ENCODE measurements at places on chromosomes 11 and 22.

DNA sequence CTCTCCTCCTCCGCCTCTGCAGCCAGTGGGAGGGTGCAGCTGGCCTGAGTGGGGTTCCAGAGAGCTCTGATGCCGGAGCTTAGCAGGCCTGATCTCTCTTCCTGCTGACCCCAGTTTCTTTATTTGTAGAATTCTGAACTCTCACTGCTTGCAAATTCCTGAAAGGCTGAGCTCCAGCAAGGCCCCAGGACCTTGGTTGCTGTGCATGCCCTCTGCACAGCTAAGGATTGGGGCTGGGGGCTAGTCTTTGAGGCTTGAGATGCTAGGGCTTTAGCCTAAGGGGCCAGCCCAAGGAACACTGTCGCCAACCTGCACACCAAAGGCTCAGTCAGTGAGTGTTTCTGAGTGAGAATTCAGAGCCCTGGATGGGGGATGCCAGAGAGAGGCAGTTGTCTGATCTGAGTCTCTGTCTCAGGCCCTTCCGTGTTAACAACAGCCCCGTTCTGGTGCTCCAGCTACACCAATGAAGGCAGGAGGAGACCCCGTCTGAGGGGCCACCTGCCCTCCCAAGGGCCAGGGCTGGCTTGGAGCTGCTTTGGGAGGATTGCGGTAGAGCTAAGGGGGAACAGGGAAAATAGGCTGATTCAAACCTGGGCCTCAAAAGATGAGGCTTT lies 106.0 kb upstream of the LMO1 start:
- no peak for DNase-seq

DNA sequence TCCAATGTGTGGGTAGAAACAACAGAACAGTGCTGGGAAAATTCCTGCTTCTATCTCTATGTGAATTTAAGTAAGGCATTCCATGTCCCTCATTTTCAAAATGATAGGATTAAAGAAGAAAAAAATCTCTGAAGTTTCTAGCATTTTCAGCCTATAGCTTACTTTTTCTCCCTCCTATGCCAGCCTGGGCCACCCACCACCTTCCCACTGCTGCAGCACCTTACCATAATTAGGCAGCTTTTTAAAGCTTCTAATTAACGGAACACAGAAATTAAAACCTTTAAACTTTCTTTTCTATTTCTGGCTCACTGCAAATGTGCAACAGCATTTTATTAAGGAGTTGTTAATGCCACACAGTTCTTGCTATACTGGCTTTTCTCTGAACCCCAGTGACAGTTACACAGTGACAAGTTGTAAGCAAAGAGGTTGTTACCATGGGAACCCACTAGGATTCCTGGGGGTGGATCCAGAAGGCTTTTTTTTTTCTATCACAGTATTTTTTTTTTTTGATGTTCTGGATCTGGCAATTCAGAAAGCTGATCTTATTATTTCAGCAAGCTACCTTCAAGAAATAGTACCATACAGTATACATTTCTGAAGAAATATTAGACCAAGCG lies 20.2 kb downstream of the CELF1 start:
- no peak for DNase-seq

DNA sequence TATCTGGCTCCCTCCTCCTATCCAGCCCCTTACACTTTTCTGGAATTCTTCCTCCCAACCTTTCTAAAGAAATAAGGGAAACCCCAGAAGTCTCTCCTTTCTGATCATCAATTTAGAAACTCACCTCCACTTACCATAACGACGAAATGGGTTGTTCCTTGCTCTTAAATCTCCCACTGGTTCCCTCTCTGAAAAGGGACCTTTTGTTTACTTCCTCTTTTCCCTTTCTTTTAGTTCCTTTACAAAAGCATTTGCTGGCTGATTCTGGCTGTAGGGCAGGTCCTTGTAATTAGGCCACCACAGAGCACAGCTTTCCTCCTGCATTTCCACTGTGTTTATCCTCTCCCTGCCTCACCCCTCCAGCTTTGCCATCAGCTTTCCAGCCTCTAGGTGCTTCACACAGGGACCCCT lies 12.0 kb downstream of the JAML start:
- DNase-seq = no peak

DNA sequence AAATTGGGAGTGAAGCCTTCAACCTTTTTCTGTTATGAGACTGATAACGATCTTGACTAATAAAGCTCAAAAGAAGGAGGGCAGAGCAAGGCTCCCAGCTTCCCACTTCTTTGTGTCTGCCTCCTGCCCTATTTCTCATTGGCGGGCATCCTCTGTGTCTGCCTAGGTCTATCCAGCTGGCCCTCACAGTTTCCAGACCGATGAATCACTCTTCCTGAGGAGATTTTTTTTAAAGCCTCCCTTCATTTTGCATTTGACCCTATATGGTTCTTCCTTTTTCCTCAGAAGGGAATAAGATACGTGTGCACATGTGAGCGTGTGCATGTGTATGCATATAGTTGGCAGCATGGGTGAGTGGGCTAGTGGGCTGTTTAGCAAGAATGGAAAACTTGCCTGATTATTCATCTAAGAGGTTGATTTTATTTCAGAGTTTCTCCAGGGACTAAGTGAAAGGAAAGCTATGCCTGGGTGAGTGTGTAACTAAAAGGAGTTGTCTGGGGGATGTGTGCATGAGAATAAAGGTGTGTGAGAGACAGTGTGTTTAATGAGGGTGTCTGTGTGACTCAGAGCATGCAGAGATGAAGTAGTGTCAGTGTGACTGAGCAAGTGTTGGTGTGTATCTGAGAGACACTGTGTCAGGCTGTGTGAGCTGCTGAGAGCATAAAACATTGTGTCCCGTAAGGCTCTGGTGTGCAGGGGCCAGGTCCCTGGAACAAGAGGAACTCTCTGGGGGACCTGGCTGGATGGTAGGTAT lies 12.2 kb downstream of the PHLDB1 start:
- no peak for DNase-seq

- DNase-seq = no peak
Measured at GRCh38 chr22:45876136-45877035, 100.6 kb downstream of the WNT7B start.

DNA sequence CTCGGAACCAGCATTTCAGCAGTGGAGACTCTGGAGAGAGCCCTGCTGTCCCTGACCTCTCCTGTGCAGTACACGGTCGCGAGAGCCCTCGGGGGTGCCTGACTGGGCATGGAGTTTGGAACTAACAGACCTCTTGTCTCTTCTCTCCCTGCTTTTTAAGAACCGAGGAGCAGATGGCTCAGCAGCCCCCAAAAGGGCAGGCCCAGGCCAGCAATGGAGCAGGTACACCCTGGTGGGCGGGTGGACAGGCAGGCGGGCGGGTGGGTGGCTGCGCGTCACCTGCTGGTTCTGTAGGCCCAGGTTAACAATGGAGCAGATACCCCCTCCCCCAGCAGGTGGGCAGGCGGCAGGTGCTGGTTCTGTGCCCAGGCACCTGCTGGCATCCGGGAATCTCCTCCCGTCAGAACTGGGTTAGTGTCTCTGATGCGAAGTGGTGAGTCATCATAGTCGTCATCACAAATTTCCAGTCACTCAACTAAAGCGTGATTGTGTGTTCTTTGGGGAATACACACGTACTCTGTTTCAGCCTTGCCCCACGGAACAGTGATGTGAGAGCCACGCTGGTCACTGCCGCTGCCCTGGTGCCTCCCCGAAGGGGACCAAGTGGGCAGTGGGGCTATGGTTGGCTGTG lies 41.1 kb downstream of the GRAMD4 start:
- peak; percentile 32 for DNase-seq

DNA sequence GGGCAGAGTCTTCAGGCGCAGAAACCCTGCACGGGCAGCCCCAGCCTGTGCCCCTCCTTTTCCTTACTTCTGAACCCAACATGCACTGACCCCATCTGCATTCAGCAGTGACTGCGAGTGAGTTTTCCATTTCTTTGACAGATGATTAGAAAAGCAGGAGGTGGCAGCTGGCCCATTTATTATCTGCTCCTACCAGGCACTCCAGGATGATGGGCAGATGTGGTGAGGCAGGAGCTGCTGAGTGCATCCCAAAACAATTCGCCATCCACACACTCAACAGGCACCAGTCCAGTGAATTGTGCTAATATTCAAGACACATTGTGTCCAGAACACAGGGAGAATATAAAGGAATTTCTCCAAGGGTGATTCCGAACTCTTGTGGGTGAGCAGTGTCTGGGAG lies 208.5 kb downstream of the TENM4 start:
- no peak for DNase-seq

GRCh38 chr11:68081691-68082090 lies 39.5 kb downstream of the CHKA start:
- DNase-seq = no peak

DNA sequence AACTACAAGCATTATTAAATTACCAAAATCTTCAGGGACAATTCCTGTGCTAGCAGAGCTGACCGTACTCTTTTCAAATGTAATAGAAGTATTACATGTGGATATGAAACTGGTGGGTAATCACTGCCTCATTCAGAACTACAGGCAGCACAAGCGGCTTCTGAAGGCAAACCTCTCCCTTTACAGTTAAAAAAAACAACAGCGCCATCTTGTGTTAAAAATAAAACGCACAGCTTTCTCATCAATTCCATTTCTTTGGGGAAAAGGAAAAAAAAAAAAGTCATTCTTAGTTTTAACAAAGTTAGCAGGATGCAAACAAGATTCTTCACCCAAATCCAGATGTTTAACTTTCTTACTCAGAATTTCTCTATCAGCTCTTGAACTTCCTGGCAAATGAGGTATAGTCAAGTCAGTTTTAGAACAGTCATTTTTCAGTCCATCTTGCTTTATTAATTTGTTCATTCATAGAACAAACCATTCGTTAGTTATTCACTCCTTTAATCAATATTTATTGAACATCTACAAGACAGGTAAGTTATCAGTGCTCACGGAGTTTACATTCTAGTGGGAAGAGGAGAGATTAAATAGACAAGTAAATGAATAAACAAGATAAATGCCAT lies 331.8 kb upstream of the MPPED2 start:
- no peak for DNase-seq

DNA sequence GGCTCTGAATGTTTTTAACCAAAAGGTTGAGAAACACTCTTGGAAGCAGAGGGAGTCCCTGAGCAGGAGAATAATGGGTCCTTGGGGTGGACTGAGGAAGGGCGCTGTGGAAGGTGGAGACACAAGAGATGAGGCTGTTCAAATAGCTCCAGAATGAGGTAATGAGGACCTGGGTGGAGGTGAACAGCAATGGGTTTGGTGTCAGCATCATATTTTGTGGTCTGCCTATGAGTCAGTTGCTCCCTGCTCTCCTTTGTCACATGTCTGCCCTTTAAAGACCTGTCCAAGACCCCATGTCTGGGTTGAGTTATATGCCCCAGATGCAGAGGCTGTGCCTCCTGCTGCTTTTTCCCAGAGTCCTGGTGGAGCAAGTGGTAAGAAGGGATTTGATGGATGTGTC lies 113.6 kb downstream of the BARX2 start:
- no peak for DNase-seq

- no peak for DNase-seq
Measured at GRCh38 chr22:49900441-49901230, 17.6 kb downstream of the ALG12 start.

DNA sequence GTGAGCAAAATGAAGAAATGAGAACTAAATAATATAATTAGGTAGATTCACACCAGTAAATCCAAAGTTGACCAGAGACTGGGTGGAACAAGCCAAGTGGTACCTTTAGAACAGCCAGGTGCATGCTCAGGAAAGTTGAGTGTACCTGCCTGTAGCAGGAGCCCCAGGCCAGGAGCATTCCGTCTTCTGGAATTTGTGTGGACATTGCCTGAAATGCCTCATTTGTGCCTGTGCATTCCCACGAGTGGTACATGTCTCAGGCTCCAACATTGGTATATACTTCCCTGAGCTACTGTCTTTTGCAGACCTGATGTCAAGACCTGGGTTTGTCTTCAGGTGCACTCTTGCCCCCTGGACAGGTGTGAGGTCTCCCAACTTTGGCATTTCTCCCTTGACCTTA lies 187.6 kb upstream of the NECTIN1 start:
- no peak for DNase-seq

DNA sequence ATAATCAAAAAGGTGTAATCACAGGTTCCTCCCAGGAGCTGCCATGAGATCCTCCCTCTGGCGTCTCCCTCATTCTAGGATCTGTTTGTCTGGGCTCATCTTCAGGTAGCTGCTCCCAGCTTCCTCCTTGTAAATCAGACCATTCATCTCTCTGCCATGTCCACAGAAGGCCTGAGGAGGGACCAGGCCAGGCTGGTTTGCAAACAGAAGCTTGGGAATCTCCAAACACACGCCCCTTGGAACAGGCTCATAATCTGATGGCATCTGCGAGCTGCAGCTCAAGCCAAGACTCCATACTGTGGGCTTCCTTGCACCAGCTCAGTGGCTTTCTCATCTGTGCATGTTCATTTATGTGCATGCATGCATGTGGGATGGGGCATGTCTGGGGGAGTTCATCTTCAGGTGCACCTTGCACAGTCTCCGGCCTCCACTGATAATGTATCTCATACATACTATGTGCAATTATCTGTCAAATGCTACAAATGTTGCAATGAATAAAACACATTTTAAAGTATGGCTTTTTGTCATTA lies 134.9 kb downstream of the NXPE2 start:
- no peak for DNase-seq

DNA sequence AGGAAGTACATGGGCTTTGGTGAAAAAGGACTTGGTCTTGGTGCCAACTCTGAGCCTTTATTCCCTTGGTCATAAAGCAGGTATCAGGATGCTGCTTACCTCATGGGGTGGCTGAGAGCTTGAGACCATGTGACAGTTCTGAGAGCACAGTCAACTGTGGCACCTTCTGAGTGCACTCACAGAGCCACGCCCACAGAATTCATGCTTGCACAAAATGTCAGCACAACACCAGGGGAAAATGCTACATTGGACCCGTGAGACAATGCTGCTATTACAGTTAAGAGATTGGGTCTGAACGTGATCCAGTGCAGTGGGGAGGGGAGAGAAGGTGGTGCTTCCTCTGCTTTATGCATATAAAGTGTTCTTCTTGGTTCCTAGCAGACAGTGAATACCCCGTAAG lies 79.5 kb upstream of the SPON1 start:
- DNase-seq = no peak

- DNase-seq = peak; percentile 21
Measured at GRCh38 chr22:23913306-23913660, 19.1 kb downstream of the MIF start.

- no peak for DNase-seq
Measured at GRCh38 chr11:18972336-18972735, 33.1 kb upstream of the MRGPRX1 start.

- DNase-seq = no peak
Measured at GRCh38 chr22:37043828-37044538, 7.6 kb upstream of the KCTD17 start.

DNA sequence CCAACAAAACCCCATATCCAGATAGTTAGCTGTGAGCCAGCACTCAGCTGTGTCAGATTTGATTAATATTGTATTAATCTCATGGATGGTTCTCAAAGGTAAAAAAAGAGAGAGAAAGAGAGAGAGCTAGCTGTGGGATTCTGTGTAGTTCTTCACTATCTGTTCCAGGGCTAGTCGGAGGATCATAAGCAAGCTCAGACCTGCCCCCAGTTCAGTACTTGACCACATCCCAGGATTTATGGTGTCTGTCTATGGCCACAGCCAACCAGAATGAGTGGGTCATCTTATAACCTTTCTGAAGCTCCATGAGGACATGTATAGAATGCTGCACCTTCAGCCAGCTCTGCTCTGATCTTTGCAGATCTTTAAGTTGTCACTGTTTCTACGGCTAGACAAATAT lies 13.5 kb upstream of the B3GNT6 start:
- no peak for DNase-seq

- no peak for DNase-seq
Measured at GRCh38 chr11:106614262-106614661, 404.0 kb downstream of the GUCY1A2 start.

GRCh38 chr11:88377144-88377543 lies 39.6 kb upstream of the CTSC start:
- DNase-seq = no peak
